HTR-8/SVneo (cell line): ENCODE measurements at places on chromosomes 7 and 10.

GRCh38 chr7:81627536-81628287, 142.1 kb downstream of the HGF start:
- no peak for DNase-seq

DNA sequence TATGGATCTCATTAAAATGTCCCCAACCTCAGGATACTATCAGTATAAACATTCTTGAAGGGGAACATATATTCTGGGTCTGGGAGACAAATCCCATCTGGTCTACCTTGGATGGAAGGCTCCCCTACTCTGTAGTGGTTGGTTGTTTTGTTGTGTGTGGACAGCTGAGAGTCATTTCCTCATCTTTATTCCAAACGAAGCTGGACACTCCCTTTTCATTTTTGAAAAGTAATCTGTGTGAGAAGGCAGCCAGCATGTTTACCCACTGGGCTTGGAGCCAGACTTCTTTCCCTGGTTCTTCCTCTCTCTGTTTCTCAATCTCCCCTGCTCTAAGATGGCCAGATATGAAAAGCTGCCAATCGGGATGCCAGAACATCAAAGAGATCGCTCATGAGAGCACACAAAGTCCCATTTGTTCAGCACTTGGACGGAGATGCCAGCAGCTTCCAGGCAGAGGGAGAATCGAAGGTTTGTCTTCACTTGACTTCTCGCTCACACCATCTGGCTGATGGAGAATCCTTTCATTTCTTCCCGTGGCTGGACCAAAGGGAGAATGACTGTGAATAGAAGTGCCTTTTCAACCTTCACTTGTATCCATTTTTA, 108.1 kb upstream of the AGR3 start:
- peak; percentile 32 for DNase-seq

GRCh38 chr7:47049234-47049774, 532.6 kb downstream of the TNS3 start:
- DNase-seq = no peak

- DNase-seq = peak; percentile 69
Measured at GRCh38 chr7:26667514-26668133, 196.8 kb downstream of the SKAP2 start.

DNA sequence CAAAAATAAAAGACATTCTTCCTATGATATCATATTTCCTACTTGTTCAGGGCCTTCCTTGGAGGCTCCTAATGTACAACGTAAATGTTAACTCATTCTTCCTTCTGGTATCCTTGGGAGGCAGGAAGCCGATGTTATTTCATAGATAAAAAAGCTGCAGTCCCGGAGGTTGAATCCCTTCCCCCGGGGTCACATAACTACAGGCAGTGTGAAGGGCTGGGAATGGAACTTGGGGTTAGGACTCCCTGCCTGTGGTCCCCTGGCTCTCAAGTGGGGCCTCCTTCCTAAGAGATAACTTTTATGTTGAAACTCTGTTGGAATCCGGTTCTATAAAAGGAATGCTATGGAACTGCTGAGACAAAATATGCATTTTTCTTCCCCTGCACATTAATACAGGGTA, 14.9 kb upstream of the CCDC3 start:
- DNase-seq = no peak

- no peak for DNase-seq
Measured at GRCh38 chr7:34762764-34763163, 104.7 kb downstream of the NPSR1 start.

DNA sequence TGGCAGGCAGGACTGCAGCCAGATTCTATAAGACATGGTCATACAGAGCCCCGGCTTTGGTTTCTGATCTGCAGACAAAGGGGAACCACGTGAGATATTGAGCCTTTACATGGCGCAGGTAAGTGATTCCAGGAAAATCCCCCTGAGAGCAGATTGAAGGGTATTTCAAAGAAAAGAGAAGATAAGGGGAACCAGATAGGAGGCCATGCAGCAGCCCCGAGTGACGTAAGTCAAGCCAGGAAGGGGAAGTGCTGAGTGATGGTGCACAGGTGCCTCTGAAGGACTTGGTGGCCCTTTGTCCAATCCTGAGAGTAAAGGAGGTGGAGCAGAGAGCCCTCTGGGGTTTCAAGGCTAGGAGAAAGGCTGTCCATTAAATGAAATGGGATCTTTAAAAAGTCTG, 329.0 kb downstream of the ACTR3B start:
- no peak for DNase-seq

DNA sequence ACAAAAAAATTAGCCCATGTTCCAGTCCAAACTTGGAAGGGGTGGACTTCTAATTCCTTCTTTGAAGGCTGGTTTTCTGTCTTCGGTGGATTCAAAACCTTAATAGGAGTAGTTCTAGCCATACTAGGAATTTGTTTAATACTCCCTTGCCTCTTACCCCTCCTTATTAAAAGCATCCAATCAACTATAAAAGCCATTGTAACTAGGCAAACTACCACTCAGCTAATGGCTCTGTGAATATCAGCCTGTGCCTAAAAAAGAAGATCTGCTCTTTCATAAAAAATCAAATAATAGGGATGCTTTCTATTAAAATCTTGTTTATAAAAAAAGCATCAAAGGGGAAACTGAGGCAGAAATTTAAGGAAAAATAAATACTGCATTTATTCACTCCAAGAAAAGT, 4.1 kb upstream of the ADCK2 start:
- no peak for DNase-seq

GRCh38 chr10:21661935-21662334, 127.9 kb downstream of the MLLT10 start:
- DNase-seq = no peak

DNA sequence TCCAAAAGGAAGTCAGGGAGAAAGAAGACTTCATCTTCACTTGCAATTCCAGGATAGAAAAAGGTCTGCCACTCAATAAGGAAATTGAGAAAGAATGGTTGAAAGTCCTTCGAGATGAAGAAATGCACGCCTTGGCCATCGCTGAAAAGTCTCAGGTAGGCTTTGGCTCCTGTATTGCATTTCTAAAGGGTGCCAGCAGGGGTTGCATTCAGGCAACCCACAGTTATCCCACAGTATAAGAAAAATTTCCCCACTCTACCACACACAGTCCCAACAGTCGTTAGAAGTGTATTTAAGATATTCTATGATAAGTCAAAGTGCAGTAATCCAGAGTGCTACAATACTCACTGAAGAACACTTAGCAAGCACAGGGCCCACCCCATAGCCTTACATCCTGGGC, 93.4 kb upstream of the FGL2 start:
- DNase-seq = no peak

- no peak for DNase-seq
Measured at GRCh38 chr7:2520761-2521290, 1.3 kb downstream of the LFNG start.

DNA sequence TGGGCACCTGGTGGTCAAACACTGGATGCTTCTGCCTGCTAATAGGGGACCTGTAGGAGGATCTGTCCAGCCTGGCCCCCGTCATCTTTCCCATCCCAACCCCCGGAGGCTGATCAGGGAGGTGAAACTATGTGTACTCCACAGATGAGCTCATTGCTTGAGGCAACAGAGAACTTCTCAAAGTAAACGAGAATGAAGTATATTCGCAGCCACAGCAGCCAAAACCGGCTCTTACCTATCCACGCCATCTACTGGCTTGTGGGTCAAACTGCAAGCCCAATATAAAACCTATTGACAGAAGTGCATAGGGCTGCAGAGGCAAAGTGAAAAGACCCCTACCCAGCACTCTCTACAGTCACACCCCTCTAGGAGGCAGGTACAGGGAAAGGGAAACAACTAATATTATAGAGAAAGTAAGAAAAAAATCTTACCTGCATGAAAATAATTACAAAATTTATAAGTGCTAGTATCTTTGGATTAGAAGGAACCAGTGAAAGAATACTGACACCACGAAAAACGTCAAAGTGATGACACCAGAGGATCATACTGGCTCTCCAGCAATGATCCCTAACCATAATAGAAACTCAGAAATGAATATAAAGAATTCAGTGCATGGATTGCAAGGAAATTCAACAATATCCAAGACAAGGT, 973.5 kb downstream of the ANKRD7 start:
- peak; percentile 2 for DNase-seq

GRCh38 chr7:13231216-13231615, 543.8 kb downstream of the ARL4A start:
- no peak for DNase-seq

DNA sequence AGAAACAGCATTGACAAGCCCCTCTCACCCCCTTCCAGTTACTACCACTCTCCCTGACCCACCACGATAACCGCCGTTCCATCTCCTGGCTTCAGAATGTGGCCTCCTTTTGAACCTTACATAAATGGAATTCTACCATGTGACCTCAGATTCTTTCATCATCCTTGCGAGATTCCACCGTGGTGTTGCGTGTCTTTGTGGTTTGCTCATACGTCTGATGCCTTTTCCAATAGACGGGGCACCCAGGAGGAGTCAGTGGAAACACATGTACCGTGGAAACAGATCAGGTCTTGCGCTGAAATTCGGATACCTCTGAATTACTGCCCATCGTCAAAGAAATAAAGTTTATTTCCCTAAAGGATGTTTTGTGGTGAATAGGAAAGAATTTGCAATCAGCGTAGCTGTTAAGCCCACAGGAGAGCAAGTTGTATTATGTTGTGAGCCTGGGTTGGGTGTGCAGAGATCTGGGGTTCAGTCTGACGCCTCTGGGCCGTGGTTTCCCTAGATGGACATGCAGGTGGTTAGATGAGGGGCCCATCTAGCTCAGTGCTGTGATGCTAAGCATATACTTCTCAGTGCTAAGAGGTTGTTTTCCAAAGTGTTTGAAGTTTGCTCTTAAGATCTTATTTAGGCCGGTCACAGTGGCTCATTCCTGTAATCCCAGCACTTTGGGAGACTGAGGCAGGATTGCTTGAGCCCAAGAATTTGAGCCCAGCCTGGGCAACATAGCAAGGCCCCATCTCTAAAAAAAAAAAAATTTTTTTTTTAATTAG, 29.1 kb downstream of the GTF2IRD1 start:
- DNase-seq = peak; percentile 75

DNA sequence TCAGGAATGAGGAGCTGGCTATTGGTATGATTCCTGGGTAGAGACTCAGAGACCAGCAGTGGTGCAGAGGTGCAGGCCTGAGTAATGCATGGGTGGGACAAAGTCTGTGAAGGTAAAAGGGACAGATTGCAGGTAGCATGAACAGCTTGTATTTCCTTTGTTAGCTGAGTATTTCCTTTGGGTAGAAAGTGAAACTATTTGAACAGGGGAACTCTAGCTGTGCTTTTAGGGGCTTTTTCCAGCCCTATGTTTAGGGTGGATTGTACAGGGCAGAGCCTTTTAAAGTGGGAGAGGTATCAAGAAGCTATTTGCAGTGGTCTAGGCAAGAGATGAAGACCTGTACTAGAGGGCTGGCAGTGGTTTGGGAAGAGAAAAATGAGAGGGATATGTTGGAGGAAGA, 739.9 kb downstream of the REEP3 start:
- no peak for DNase-seq

GRCh38 chr7:64045301-64046040, at the start of gene ZNF727:
ZNF727 (plus strand) TSS chr7:64045434; CDS start chr7:64045622, 188 bp downstream.
- peak; percentile 66 for DNase-seq

DNA sequence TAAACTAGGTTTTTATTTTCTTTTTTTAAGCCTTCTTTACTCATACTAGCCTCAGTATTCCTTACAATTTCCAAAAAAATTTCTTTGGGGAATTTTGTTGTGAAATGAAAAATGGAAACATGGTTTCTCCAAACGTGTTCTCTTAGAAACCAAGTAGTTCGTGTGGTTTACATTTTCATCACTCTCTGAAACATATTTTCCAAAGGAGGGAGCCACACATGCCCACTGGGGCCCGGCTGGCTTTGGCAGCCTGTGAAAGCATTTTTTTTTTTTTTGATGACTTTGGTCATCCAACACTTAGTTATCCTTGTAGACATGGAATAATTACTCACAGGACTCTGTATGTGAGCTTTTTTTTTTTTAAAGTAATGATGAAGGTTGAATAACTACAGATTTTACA, 169.6 kb downstream of the C7orf25 start:
- no peak for DNase-seq

DNA sequence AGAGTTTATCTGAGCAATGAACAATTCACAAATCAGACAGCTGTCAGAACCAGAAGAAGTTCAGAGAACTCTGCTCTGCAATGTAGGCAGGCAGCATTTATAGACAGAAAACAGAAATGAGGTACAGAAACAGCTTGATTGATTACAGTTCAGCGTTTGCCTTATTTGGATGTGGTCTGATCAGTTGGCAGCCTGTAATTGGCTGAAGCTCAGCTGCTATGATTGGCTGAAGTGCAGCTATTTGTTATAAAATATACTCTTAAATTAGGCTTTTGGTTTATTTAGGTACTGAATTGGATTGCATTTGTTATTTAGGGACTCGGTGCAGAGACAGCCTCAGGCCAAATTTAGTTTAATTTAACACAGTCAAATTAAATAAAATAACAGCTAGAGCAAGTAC, 85.8 kb upstream of the JAZF1 start:
- DNase-seq = no peak

DNA sequence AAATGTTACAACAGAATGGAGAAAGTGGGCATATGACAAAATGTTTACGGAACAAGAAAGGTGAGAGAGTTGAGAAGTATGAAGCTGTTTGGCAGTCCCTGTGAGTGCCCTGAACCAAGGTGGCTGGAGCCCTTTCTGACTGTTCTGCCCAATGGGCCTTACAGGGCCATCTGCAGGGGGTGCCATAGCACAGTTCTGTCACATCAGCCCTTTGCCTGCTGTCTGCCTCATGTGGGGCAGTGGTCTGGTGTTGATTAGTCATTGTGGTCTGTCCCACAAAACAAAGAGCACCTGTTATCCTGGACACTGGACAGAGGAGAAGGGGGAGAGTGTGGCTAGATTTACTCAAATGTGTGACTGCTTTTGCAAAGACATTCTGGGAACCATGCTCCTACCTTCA, 51.5 kb upstream of the OSBPL3 start:
- DNase-seq = no peak

DNA sequence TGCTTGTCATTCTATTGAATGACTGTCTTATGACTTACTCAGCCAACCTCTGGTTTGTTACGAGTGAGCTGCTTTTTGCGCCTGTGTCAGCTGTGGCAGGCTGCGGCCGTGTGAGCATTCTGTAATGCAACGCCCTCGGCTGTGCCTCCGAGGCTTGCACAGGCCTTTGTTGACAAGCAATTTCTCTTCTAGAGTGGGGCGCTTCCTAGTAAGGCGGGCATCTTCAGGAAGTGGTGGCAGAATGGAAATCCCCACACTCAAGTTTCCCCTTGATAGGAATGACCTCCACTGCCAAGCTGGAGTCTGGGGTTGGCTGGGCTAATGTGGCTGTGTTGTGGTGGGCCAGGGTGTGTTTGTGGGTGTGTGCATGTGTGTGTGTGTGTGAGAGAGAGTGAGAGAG, 20.2 kb upstream of the TMEM178B start:
- DNase-seq = no peak

GRCh38 chr10:91613411-91614187, 19.3 kb downstream of the PPP1R3C start:
- peak; percentile 70 for DNase-seq

- no peak for DNase-seq
Measured at GRCh38 chr10:75772153-75772887, 340.9 kb downstream of the LRMDA start.

DNA sequence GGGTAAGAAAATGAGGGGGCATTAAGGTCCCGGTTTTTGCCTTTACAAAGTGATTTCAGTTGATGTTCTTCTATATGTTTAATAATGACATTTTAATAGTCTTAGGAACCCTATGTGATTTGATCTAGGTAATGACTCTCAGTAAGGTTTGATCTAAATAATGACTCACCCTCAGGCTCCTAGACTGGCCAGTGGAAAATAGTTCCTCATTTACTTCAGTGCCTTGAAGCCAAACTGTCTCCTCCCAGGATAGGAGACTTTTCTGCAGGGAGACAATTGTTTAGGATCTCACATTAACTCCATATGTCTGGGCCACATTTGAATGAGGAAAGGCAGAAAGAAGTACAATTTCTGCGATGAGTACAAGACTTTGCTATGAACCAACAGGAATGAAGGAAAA, 1331.9 kb downstream of the XPNPEP1 start:
- DNase-seq = no peak
